Left hindlimb (tissue), 1 donor: ENCODE measurements at places on chromosomes 12 and 14.

DNA sequence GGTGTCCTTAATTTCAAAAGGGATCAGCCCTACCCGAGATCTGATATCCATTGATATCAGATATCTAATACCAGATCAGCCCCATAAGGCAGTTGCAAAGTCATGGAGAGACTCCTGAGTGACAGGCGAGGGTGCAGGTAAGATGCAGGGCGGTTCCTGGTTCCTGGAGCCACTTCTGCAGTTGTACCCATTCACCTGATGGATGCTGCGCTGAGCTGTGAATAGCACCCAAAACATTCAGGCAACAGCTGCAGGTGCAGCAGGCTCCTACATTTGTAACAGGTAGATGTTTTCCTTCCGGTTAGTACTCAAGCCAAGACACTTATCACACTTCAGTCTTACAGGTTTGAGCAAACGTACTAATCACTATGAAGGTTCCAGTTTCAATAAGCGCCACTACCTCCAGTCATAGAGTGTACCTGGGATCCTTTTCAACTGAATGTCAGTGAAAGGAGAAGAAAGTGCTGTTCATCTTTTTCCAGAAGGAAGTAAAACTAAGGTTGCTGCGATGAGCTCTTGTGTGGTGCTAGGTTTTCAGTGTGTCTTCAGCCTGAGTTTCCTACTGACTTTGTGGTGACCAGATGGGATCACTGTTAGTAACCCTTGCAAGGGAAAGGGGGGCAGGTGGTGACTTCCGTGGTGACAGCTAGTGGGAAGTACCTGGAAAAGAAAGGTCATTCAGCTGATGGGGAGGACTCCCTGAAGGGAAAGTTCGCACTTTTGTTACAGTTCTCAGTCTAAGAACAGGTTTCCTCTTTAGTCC is 1.9 kb downstream of the ATP6V0A2 start:
- no peak for DNase-seq

DNA sequence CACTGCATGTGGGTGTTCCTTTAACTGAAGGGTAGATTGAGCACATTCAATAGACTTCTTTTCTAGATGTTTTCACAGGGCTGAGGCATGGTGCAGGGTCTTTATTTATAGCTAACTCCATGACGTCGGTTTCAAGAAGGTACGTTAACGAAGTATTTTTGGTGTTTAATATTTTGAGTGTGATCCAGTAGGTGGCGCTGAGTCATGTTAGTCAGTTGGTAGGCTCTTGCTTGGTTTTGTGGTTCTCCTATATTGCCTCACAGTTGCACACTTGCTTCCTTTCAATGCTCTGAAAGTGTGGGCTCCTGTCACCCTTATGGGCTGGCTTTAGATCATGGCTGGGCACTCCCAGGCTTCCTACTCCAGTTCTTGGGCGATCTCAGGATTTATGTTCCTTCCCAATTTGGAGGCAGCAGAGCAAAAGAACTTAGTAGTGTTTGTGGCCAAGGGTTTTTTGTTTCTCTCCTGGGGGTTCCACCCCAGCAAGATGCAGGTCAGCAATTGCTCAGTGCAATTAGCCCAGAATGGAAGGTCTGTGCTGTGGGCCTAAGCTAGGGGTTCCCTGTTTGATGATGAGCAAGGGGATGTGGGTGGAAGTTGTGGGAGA is 471.6 kb upstream of the FOXG1 start:
- DNase-seq = no peak

DNA sequence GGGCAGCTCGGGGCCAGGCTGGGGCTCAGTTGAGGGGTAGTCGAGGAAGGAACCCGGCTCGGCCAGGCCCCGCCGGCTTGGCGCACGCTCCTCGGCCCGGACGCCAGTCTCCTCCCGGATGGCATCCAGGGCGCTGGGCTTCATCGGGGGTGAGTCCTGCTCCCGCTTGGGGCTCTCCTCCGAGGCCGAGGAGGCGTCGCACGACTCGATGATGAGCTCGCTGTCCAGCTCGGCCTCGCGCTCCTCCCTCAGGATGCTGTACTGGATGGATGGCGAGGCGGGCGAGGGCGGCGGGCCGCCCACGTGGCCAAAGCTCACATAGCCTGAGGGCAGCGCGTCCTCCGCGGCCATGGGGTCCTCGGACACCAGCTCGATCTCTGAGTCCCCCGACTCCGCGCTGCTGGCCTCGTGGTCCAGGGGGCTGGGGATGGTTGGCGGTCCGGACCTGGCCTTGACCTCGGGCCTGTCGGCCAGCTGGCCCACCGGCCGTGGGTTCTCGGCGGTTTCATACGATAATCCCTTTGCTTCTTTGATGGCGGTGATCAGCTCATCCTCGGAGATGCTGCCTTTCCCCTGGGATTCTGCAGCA is 143.4 kb downstream of the RTN1 start:
- no peak for DNase-seq

DNA sequence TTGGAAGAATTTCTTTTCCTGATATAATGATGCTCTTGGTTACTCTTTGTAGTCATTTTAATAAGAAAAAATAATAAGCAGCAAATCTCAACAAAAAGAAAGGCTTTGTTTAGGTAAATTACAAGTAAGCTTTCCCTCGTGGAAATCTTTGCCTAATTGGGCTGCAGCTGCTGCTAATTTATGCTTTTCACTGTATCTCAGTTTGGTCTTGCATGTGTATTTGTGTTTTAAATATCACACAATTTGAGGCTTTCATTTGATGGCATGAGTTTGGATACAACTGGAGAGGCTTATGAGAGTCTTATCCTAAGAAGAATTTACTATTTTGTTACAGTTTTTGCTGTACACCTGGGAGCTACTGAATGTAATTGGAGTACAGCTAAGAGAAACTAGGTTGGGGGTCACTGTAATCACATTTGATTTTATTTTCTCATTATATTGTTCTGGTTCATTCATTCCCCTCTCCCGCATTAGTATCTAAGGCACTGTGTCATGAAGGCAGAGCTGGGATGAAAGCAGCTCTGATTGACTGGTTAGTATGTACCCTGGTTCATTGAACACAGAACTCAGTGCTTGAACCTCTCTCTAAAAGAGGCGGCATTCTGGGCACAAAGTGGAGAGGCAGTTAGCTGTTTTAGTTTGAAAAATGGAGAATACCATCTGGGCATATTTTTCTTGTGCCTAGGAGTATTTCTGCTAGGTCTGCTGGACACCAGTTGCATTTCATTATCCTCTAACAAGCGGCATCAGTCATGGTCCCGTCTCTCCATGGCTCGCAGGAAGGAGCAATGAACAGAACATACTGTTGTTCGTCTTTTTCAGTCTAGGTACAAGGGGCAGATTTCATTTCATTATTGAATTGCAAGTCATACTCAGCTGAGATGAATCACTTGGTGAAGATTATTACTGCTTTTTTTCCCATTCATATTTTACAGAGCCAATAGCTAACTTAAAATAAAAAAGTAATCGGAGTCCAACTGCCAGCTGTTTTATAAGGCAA is 118.0 kb upstream of the TMEM260 start:
- DNase-seq = no peak

- DNase-seq = no peak
Measured at GRCh38 chr14:30260833-30261607, 297.9 kb upstream of the G2E3 start.

GRCh38 chr14:24377657-24378056 is 9.7 kb downstream of the NFATC4 start:
- DNase-seq = no peak

- no peak for DNase-seq
Measured at GRCh38 chr14:62451221-62451620, 594.0 kb downstream of the KCNH5 start.

DNA sequence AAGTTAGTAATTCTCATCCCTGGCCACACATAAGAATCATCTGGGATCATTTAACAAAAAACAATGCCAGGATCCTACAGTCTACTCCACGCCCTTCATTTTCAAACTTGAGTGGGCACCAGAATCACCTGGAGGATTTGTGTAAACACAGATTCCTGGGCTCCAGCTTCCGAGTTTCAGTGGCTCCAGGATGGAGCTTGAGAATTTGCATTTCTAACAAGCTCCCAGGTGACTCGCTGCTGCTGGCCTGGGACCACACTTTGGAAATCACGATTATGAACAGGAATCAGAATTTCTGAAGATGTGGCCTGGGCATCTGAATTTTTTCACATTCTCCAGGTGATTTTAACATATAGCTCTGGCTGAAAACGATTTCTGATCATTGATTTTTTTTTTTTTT is 234.8 kb downstream of the CACNA1C start:
- no peak for DNase-seq

GRCh38 chr14:55277972-55278740 is 6.9 kb downstream of the FBXO34 start:
- no peak for DNase-seq

GRCh38 chr14:104656014-104656714 is 33.3 kb upstream of the INF2 start:
- DNase-seq = no peak

- DNase-seq = no peak
Measured at GRCh38 chr14:93950948-93951634, 23.9 kb downstream of the FAM181A start.

- no peak for DNase-seq
Measured at GRCh38 chr14:104403421-104404220, 175.9 kb upstream of the C14orf180 start.
